GM19239 (cell line): ENCODE measurements at places on chromosomes 3 and 15.

GRCh38 chr15:96270581-96271172, 59.8 kb upstream of the NR2F2 start:
- DNase-seq: no peak

DNA sequence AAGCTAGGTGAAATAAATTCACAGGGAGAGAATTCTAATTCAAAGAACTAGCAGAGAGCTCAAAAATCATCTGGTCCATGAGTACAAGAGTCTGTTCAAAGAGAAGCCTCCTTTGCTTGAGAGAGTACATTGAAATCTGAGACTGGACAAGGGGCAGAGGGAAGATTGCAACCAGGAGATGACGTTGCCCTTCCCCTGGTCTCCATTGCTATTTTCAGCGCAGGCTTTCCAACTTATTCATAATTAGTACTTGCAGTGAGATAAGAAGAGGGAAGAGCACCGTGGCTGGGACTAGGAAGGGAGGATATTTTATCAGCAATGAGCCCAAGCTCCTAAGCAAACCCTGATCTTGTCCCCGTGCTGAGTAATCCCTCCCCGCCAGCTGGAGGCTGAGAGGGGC, 251.8 kb upstream of the RORA start:
- DNase-seq: no peak

DNA sequence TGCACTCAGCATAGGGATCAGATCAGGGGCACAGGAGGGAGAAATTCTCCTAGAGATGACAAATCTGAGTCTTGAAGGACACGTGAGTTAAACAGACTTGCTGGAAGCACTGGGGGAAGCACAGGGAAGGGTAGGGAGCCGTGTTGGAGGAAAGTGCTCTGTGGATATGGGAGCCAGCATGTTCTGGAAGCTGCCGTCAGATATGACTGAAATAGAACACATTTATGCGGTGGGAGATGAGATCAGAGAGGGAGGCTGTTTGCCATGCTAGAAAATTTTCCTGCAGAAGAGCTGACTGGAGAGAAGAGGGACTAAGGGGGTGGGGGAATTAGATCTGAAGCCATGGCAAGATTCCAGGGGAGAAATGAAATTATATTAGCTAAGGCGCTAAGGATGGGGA, 1.8 kb downstream of the TAMM41 start:
- no peak for DNase-seq

GRCh38 chr3:168977716-168978374, 685.7 kb downstream of the MECOM start:
- no peak for DNase-seq

DNA sequence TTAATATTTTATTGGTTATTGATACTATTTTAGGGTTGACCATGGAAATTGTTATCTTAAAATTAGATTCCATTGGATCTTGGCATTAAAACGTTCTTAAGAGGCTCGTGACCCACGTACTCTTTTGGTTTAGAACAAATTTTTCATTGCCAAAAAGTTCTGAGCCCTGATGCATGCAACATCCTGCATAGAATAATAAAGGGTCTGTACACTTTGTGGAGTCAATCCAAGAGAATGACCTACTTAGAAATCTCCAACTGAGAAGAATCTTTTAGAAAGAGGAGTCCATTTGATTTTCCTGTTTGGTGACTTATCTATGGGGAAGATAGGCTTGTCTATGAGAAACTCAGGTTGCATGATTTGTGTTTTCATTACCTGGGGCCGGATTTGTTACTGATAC, 404.2 kb upstream of the RGMA start:
- DNase-seq: no peak

DNA sequence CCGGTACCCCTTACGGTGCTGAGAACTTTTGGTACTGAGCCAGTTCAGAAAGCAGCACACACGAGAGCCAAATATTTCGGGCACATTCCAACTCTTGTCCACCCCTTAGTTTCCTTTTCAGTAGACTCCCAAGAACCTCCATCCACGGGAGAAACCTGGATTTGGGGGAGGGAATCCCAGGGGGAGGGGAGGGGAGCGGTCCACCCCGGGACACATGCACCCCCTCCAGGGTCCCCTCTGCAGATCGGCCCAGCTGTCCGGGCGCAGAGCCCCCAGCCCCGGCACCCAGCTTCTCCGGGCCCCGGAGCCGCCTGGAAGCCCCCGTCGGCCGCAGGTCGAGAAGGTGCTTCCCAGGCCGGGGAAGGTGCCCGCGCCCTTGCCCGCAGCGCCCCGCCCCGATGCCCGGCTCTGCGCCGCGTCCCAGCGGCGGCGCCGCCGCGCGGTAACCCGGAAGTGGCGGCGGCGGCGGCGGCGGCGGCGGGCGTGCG, 455 bp upstream of the ABHD17C start:
- no peak for DNase-seq
